T-helper 1 cell (primary cell): ENCODE measurements at places on chromosomes 5 and 9.

GRCh38 chr5:57448751-57449150 lies 33.9 kb downstream of the ACTBL2 start:
- DNase-seq = no peak

DNA sequence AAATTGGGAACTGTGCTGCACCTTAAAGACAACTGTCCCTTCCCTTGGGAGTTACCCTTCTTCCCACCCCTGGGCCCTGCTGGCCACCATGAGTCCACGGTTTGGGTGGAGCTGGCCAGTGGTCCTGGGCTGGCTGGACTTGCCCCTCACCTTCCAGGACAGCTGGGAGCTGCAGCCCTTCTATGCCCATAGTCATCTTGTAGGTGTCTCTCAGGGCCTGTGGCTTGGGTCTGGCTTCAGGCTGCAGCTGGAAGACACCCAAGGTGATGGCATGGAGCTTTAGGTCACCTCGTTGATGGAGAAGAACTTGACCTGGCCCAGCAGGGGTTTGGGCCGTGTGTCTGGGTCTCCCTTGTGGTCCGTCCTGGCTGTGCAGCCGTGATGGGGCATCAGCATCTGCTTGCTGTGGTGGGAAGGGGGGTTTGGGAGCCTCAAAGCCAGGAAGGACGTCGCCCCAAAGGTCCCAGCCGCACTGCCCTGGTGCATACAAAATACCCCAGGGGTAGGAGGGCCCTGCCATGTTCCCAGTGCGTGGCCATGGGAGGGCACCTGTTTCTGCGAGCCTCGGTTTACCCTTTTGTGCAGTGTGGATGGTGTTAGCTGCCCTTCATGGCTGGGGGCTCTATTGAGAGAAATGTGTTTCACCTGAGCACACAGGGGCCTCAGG lies 8.9 kb downstream of the WNK2 start:
- DNase-seq = no peak

GRCh38 chr5:101163088-101163487 lies 260.0 kb upstream of the ST8SIA4 start:
- DNase-seq = no peak

DNA sequence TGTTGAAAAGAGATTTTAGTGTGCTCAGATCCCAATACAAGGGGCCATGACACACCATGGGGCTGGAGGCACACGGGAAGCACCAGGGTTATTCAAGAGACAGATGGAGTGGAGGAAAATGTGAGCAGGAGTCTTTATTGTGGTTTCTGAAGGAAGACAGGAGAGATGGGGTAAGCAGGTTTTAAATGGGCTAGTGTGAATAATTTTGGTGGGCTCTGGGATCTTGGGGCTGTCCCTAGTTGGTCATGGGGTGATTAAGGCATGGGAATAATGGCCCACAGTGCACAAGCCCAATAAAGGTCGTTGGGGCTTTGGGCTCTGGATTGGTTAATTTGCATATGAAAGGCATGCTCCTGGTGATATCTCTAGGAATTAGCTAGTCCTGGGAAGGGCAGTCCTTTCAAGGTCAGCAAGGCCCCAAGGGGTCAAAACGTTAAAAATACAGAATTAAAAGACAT lies 3.6 kb upstream of the SCGB3A2 start:
- DNase-seq = no peak
